ENCODE measurements at places on chromosomes 6 and 20.

- no peak for DNase-seq
Observed at GRCh38 chr6:160790028-160790792, 88.2 kb downstream of the PLG start.

- no peak for DNase-seq
Observed at GRCh38 chr6:47203266-47203937, 106.3 kb downstream of the TNFRSF21 start.

DNA sequence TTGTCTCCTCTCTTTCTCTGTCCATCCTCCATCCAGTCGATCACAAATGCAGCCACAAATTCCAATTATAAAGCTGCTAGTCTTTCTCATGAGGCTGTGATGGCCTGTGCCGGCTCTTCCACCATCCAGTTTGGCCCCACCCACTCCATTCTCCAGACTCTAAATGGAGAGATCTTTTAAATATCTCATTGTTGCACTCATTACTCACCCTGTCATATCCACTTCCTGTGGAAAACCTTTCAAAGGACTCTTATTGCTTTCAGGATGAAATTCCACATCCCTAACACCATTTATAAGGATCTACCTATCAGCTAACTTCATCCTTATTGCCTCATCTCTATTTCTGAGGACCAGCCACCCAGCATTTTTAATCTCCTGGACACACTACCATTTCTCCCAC lies 70.6 kb downstream of the NRN1 start:
- DNase-seq, result no peak

DNA sequence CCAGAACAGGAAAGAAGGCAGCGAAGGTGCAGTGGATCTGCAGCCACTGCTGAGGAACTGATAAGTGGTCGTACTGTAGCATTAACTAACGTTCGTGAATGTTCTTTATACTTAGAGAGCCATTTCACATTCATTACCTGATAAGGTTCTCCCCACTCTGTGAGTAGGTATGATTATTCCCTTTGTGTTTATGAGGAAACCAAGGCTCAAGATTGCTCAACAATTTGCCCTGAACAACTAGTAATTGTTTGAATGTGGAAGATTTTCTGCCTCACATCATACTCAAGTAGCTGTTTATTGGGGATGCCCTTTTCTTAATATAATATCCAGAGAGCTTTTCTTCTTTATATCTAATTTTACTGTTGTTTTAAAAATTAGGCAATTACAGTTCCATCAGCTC lies 24.9 kb upstream of the ELOVL5 start:
- DNase-seq, result no peak

GRCh38 chr6:53939830-53940229 lies 145.0 kb downstream of the LRRC1 start:
- DNase-seq, result no peak

DNA sequence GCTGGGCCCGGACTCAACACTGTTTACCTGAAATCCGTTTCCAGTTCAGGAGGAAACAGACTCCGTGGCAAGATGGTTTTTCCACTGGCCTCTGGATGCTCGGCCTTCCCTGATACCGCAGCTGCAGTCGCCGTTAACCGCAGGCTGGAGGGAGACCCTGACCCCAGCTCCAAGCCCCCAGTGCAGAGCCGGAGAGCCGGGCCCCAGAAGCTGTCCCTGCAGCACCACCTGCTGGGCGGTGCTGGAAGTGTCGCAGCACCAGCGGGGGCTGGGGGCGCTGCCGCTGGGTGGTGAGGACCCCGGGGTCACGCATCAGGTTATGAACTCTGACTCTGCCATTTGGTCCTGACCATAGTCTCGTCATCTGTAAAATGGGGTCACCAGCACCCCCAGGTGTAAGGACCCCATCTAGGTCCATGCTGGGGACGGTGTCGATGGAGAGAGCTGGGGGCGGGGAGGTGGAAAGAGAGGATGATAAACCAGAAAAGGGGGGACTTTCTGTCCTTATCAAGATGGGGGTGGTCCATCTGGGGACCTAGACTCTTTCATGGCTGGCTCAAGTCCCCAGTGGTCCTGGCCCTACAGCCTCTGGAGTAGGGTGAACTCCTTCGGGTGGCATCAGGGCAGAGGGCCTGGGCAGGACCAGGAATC lies 20.8 kb upstream of the CHRNA4 start:
- peak; percentile 82 for DNase-seq

DNA sequence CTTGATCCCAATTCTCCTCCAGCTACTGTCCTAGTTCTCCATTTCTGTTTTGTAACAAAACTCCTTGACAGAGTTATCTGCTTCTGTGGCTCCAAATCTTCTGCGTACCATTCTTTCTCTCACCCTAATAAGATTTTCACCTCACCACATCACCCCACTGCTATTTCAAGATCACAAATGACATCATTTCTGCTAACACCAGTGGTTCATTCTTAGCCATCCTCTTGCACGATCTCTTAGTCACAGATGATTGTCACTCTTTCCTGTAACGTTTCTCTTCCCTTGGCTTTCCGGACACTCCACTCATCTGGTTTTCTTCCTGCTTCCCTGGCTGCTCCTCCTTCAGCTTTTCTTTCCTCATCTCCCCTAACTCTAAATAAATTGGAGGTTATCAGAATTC lies 56.8 kb upstream of the FABP7 start:
- DNase-seq, result no peak

DNA sequence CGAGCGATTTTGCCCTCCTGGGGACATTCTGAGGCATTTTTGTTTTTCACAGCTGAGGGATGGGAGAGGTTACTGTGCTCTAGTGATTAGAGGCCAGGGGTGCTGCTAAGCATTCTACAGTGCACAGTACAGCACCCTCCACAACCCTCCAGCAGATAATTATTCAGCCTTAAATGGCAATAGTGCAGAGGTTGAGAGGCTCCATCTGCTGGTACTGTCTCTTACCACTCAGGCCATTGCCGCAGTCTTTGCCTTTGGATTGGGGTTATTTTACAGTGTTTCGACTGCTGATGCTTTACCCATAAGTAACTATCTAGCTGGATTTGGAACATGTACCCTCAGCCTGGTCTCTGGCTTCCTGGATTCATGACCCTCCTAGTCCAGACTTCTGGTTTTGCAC lies 705.3 kb downstream of the KIF16B start:
- DNase-seq, result no peak

DNA sequence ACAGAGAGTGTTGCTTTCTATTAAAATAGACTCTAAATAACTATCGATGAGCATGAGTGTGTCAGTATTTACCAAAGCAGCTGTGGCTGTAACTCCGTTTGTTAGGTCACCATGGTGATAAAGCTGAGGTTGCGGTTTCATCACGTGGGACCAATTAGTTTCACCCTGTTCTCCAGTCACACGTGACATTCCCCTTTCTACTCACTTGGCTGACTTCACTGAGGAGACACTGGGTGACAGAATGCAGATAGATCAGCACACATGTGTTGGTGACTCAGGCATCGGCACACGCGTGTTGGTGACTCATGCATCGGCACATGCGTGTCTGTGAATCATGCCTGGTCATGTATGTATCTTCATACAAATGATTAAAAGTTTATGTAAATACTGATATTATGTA lies 285.4 kb downstream of the THBS2 start:
- no peak for DNase-seq

- no peak for DNase-seq
Observed at GRCh38 chr6:164151161-164152120, 736.9 kb downstream of the QKI start.

DNA sequence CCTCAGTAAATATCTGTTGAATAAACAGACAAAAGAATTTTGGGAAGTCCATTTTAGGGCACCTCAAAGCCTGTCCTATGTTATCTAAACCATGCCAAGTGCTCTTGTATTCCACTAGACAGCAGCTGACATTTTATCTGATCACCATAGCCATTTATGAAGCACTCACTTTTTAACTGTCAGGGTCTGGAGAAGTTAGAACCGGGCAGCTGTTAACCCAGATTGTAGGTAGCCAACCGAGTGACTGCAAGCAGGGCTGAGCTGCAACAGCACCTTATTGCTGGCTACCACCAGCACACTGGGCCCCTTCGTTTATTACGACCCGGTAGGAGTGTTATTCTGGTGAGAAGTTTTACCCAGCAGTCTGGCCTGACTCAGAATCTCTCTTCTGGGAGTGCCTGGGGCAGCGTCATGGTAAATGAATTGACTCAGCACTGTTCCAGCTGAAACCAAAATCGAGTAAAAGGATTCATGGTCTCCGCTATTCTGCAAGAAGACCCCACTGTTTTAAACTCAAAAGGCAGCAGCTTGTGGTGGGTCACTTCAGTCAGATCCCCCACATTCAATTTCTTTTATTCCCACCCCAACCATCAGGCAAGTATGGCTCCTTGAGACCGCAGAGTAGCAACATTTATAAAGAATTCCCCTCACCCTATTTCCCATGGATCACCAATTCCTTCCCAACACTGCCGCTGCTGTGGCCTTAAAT lies 1.7 kb downstream of the UBE2V1 start:
- peak; percentile 70 for DNase-seq

- DNase-seq, result no peak
Observed at GRCh38 chr20:50389808-50390684, 120.1 kb upstream of the PTPN1 start.

DNA sequence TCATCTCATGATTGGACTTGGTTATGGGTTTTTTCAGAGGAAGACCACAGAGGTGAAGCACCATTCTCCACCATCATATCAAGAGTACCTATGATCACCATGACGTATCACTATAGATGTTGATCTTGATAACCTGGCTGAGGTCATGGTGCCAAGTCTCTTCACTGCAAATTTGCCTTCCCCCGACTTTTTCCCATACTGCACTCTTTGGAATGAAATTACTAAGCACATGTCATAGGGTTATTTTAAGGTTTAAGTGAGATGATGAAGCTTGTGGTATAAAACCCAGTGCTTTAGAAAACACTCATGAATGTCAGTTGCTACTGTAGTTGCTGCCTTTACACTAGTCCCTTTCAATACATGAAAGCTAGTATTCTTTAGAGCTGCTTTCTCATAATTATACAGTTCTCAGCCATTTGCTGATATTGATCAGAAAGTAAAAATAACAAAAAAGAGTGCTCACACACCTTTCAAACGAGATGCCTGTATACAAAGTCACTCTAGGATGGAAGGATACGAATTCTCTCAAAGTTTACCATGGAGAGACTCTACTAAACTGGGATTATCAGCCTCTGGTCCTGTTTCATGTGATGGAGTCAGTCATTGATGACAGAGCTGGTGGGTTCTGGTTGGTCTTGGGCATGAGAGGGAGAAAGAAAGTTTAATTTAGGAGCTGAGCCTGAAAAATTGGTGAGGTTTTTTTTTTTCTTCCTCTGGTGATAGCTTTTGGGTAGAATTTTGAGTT lies 228.1 kb downstream of the PRL start:
- no peak for DNase-seq

- no peak for DNase-seq
Observed at GRCh38 chr6:6401401-6401800, 80.9 kb upstream of the F13A1 start.

DNA sequence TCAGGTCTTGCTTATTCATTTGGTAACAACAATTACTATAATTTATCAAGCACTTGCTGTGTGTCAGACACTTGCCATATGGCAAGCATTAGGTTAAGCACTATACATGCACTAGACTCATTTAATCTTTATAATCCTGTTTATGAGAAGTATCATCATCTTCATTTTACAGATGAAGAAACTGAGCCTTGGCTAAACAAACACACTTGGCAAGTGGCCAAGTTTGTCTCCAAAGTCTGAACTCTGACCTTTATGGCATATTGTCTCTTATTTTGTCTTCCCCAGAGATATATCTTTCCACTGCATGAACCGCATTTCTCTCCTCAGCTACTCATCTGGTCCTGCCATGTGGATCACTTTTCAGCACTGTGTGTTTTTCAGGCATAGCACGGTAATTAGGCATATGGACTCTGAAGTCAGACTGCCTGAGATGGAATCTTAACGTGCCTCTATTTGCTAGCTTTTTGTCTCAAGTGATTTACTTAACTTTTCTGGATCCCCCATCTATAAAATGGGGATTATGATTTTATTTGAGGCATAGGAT lies 4.7 kb downstream of the ADGRF5 start:
- no peak for DNase-seq

GRCh38 chr6:6543181-6543879 lies 45.2 kb upstream of the LY86 start:
- no peak for DNase-seq

DNA sequence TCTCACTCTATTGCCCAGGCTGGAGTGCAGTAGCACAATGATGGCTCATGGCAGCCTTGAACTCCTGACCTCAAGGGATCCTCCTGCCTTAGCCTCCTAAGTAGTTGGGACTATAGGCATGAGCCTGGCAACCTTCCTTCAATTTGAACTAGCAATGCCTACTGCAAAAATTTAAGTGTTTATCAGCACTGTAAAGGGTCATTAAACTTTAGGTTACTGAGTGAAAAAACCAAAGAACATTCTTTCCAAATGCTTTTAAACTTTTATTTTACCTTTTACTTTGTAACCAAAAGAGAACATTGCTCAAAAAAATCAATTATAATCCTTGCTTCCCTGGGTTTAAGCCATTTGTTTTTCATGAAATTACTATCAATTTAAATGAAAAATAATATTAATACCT lies 101.0 kb upstream of the NHSL1 start:
- DNase-seq, result no peak

DNA sequence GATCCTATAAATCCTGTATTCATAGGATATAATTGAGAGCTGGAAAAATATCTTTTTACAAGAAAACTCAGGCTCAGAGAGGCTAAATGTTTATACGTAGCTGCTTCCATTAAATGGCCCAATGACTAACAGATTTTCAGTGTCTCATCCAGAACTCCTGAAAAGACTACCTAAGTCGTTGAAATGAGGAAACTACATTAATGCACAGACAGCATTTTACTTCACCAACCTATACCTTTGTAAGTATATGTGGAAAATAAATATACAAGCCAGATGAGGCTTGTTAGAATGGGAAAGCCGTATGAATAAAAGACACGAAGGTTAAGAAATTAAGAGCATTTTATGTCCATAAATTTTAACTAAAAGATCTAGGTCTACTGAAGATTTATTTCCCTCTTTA lies 8.4 kb upstream of the SNX14 start:
- DNase-seq, result no peak

- no peak for DNase-seq
Observed at GRCh38 chr20:8454137-8454712, 322.2 kb downstream of the PLCB1 start.

DNA sequence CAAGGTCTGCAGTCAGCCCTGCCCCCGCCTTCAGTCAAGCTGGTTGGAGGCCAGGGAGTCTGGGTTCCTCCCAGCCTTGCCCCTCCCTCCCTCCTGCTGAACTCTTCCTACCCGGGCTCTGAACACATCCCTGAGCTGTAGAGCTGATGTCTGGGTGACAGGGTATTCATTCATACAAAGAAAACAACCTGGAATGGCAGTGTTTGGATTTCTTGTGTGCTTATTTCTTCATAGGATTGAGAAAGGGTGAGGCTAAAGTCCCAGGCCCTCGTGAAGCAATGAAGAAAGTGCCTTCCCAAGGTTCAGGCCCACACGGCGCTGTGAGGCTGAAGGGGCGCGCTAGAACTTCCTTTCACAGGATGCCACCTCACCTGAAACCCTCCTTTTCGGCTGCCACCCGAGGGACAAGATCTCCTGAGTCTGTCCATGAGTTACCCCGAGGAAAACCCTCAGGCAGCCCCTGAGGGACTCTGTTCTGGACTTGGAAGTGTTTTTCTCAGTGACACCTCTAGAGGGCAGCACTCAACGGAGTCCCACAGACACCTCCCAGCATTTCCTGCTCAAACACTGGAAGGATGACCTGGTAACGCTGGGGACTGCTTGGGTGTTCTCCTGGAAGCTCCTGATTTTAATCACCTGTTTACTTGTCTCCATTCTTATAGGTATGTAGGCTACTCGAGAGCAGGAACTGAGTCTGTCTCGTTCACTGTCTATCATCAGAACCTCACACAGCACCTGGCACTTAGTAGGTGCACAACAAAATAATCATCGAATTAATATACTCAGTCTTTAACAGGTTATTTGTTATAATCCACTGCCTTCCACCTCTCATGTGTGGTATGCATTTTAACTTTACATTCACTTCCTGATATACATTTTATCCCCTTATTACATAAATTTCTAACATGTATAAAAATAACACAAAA lies 11.8 kb upstream of the GSTA1 start:
- DNase-seq, result peak; percentile 70
